Fibroblast of skin of back (primary cell): ENCODE measurements at places on chromosomes 16 and 17.

- no peak for DNase-seq
Measured at GRCh38 chr16:81987706-81988105, 23.6 kb downstream of the SDR42E1 start.

DNA sequence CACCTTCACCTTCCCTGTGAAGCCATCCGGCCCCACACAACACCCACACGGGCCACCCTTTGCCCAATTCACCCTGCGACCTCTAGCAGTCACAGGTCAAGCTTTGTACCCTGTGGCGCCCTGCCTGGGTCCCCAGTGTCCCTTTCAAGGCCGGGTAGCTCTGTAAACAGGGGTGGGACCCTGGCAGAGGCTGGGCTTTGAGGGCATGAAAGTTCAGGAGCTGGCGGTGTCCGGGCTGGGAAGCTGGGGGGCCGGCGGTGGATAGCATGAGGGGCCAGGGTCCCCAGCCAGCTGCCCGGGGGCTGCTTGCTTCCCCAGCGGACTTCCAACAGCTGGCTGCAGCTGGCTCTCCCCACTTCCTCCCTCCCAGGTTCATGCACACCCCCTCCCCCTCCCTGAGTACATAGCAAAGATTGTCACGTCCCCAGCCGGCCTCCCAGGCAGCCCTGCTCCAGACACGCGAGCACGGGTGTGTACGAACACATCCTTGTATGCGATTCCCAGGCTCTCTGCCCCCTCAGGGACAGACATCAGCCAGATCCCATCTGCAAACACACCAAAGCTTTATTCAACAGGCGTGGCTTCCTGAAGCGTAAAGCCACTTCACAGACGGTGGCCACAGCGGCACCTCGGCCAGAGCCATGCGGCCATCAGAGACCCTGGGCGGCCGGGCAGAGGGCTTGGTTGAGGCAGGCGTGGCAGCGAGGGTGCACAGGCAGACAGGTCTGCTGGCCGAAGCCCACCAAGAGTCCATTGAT, 8.2 kb downstream of the NTHL1 start:
- peak; percentile 98 for DNase-seq

DNA sequence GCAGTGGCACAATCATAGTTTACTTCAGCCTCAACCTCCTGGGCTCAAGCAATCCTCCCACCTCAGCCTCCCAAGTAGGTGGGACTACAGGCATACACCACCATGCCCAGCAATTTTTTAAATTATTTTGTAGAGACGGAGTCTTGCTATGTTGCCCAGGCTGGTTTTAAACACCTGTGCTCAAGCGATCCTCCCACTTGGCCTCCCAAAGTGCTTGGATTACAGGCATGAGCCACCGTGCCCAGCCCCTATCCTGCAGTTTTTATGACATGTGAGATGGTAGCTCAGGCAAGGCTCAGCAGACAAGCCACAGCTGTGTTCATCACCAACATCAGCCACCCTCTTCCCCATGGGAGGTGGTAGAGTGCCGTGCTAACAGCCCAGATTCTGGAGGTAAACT, 46.2 kb upstream of the TNRC6A start:
- DNase-seq, result no peak

- DNase-seq, result no peak
Measured at GRCh38 chr17:7179317-7180254, at the start of gene ASGR1. Gene ASGR1, minus strand, starts transcription at chr17:7179370. Its CDS starts 807 bp downstream, at chr17:7178563.

GRCh38 chr17:79325709-79326430, 251.2 kb downstream of the ENGASE start:
- DNase-seq, result peak; percentile 11

DNA sequence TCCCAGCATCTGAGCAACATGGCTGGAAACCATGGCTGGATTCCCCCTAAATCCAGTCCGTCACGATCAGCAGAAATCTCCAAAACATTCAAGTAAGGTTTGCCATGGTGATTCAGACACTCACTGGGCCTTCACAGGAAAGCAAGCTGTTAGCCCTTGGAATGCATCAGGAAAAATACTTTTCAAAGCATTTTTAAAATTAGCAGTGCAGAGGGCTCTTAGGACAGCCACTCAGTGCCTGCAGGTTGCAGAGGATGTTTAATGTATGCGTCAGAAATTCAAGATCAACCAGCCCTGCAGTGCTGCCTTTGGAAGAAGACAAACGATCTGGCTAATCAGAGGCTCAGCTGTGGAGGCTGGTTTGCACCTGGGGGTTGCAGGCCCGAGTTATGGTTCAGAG, 50.3 kb downstream of the FOXL1 start:
- peak; percentile 75 for DNase-seq

DNA sequence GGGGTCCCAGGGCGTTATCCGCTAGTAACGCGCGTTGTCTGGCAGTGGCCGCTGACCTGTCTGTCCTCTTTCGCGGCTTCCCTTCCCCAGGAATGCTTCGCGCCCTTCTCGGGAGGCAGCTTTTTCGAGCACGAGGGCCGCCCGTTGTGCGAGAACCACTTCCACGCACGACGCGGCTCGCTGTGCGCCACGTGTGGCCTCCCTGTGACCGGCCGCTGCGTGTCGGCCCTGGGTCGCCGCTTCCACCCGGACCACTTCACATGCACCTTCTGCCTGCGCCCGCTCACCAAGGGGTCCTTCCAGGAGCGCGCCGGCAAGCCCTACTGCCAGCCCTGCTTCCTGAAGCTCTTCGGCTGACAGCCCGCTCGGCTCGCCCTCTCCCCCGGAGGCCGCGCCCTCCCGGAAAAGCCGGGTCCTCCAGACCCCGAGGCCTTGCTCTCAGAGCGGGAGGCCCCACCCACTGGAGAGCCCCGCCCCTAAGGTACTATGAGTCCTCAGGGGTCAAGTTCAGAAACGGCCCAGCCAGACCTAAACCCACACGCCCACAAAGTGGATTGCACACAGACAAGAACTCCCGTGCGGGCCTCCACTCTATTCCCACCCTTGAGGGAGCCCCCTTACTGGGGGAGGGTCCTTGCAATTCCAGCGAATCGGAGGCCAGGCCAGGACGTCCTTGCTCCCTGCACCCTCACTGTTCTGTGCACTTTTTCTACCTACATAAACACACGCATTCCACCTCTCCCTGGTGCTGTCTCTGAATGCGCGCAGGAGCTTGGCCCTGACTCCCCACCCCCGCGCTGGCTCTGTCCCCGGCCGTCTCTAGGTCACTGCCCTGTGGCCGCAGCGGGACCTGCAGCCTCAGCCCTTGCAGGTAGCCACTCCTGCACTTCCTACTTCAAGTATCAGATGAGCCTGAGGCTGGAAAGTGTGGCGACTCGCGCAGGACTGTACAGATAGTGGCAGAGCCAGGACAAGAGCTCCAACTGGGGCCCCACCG, 5.4 kb upstream of the SLC5A2 start:
- DNase-seq, result no peak

GRCh38 chr17:62650587-62650986, 23.1 kb downstream of the MRC2 start:
- no peak for DNase-seq

- no peak for DNase-seq
Measured at GRCh38 chr16:57700781-57701551, 6.4 kb downstream of the DRC7 start.

DNA sequence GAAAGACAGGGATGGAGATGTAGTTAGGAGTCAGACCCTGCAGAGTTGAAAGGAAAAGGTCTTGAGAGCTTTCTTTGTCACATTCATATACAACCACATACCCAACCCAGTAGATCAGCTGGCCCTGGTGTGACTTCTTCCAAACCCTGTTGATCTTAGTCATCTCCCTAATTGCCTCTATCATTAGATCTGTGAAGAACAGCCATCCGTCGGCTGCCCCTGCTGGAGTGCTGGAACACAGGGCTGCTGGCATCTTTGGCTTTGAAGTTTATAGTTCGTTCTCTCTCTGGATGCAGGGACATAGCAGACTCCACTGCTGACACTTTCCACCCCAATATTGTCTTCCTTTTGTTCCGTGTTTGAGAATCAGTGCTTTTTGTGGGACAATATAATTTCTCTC, 10.4 kb upstream of the SMG8 start:
- no peak for DNase-seq

GRCh38 chr17:34386697-34387550, 23.9 kb upstream of the CCL1 start:
- peak; percentile 22 for DNase-seq

- DNase-seq, result no peak
Measured at GRCh38 chr16:12356632-12357340, 380.3 kb downstream of the SNX29 start.

- no peak for DNase-seq
Measured at GRCh38 chr17:4892499-4893221, 6.7 kb upstream of the C17orf107 start.

DNA sequence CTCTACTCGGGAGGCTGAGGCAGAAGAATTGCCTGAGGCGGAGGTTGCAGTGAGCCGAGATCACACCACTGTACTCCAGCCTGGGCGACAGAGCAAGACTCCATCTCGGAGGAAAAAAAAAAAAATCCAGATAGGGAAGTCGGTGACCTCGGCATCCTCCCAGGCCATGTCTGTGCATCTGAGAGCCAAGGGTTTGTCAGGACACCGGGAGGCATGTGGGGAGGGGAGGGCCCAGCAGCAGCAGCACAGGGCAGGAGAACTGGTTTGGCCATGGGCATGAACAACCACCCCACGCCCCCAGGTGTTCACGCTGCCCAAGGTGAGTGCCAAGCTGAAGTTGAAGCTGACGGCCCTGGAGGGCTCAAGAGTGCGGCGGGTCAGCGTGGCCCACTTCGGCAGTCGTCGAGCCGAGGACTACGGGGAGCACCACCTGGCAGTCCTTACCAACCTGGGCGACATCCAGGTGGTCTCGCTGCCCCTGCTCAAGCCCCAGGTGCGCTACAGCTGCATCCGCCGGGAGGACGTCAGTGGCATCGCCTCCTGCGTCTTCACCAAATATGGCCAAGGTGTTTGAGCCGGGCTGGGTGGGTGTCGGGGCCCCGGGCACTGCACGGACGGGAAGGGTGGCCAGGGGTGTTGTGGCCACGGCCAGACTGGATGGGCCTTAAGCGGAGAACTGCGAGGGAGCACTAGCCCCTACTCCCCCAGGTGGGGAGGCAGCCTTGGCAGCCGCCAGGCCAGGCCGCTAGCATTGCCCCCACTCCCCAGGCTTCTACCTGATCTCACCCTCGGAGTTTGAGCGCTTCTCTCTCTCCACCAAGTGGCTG, 14.7 kb upstream of the MYO15B start:
- no peak for DNase-seq

GRCh38 chr17:41511116-41511515, 5.7 kb upstream of the KRT13 start:
- no peak for DNase-seq

DNA sequence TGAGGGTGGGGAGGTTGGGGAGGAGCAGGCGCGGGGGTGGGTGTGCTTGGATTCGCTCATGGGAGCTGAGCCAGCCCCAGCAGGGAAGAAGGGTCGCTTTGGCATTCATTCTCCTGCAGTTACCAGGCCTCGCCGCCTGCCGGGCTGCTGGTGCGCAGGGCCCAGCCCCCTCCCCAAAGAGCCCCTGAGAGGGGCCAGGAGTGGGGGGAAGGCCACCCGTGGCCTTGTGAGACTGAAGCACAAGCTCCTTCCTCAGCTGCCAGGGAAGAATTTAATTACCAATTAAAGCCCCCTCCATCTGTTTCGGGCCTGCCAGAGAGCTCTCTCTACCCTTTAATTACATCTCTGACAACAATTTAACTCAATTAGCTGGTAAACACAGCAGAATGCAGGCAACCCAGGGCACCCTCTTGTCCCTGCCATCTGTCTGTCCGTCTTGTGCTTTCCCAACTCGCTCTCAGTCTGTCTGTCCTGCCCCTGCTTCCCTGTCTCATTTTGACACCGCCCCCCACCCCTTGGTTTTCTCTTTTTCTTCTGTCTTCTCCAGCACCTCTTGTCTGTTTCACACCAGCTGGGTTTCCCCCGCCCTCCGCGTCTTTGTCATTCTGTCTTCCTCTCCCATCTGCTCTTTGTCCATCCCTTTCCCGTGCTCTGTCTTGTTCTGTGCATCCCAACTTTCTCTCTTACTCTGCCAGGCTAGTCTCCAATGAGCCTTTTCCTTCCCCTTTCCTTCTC, 32.7 kb downstream of the CDK5RAP3 start:
- DNase-seq, result no peak

DNA sequence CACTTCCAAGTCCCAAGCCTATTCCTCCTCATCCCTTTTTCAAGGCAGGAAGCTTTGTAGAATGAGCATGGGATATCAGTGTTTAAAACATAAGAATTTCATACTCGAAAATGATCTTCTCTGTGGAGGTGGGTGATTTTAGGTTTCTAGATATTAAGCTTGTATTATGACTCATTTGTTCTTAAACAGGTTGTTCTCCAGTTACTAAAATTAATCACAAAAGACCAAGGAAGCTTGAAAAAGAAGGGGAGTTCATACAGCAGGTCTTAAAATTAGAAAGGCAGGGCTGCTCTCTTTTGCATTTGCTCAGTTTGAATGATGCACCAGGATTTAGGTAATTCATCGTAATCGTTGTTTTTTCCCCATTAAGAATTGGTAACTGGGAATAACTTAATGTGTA, 208.7 kb downstream of the PRKCA start:
- no peak for DNase-seq

DNA sequence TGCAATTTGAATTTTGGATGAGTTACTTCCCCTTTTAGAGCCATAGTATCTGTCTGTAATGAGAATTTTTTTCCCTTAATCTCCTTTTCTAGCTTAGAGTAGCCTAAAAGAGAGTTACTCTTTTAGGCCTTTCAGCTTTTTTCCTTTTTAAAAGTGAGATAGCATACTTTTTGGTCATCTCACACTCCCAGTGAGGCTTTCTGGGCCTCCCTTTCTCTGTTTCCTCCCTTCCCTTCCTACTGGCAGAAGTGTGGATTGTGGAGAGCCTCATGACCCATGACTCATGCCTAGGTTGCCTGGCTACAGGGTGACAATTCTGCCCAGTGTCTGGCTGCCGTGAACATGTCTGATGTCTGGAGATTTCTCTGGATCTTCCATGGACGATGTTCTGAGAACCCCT, 15.2 kb downstream of the KRT23 start:
- peak; percentile 88 for DNase-seq

GRCh38 chr17:78414178-78415162, 36.0 kb downstream of the PGS1 start:
- DNase-seq, result no peak

DNA sequence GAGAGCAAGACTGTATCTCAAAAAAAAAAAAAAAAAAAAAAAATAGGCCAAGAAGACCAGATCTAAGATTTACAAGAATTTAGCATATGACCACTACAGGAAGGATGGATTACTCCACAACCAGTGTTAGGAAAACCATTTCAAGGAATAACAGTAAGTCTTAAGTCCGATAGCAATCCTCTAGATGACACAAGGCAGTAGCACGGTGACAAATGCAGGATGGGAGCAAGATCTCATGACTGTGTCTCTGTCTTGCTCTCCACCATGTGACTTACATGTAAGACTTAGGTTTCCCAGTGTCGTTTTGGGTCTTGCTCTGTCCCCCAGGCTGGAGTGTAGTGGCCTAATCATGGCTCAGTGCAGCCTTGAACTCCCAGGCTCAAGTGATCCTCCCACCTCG, 27.8 kb downstream of the C16orf96 start:
- DNase-seq, result no peak

DNA sequence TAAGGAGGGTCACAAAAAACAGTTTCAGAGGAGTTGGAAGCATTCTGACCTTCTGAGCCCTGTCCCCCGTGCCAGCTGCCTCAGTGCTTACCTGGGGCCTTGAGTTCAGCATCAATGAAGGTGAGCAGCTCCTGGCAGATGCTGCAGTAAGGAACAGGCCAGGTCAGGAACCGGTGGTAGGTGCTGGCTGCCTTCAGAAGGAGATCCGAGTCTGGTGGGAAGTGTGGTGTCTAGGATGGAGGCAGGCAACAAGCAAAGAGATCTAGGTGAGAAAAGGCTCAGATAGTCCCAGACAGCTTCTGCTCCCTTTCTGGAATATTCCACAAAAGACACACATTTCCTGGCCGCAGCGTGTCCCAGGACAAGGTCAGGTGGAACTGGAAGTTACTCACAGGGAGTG, 37.2 kb upstream of the PIK3R6 start:
- no peak for DNase-seq
